Activated CD8-positive, alpha-beta memory T cell treated with anti-CD3 and anti-CD28 coated beads, Interleukin-2, amount 10 ng/mL, durations not matched to agents 7 days and 5 days (primary cell): ENCODE measurements at places on chromosomes 16 and 17. TPM values are rescaled to one million over a fixed set of nuclear protein-coding genes. Genes with fewer than 3 reads are reported as not detected.

SNTB2 gene
- total RNA-seq, result 30.6 TPM

SLC5A11 gene
- total RNA-seq, result not detected

DNAH17 gene
- total RNA-seq, result not detected

NPIPA7 gene
- total RNA-seq, result 10.8 TPM

SRSF1 gene
- 418 TPM for total RNA-seq

ADAP2 gene
- total RNA-seq, result 0.89 TPM

MT1G gene
- 2.8 TPM for total RNA-seq

RAB37 gene
- 36.7 TPM for total RNA-seq

RDM1 gene
- total RNA-seq, result 13.5 TPM

SYT17 gene
- not detected for total RNA-seq

KRT31 gene
- not detected for total RNA-seq

CNGB1 gene
- total RNA-seq, result not detected

KRT25 gene
- not detected for total RNA-seq

NPIPA2 gene
- total RNA-seq, result 0.99 TPM

SLC13A2 gene
- total RNA-seq, result not detected

HASPIN gene
- 31.2 TPM for total RNA-seq
